Activated CD4-positive, alpha-beta memory T cell treated with anti-CD3 and anti-CD28 coated beads, Interleukin-2, amount 10 ng/mL, durations not matched to agents 7 days and 5 days (primary cell): ENCODE measurements at places on chromosomes 3 and 15.
A peak's percentile ranks its signal among the peaks of the same experiment; 100 is the strongest.

DNA sequence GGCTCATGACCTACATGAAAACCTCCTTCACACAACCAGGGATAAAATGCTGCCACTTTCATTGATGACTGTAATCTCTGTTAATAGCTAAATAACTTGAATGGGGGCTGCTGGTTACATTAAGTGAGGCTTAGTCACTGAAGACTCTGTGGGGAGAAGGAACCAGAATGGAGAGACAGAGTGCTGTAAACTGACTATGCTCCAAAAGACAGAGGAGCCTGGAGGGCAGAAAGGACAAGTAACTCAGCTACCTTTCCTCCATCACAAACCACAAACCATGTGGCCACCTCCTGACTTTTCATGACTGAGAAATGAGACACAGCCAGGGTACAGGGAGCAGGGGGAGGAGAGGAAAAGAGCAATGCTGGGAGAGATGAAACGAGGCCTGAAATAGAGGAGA is 97.1 kb upstream of the TRIM42 start:
- DNase-seq, result no peak
- no peaks in the 10 kb centered on the region for H3K4me1 ChIP-seq
- H3K36me3 ChIP-seq, result no peaks in the 10 kb centered on the region

- H3K36me3 ChIP-seq, result no peaks in the 10 kb centered on the region
- DNase-seq, result no peak
- H3K4me1 ChIP-seq, result peaks cover 86% of the 10 kb centered on the region
- H3K27me3 ChIP-seq, result no peaks in the 10 kb centered on the region
Measured at GRCh38 chr3:5011555-5012256, 32.5 kb downstream of the BHLHE40 start.

DNA sequence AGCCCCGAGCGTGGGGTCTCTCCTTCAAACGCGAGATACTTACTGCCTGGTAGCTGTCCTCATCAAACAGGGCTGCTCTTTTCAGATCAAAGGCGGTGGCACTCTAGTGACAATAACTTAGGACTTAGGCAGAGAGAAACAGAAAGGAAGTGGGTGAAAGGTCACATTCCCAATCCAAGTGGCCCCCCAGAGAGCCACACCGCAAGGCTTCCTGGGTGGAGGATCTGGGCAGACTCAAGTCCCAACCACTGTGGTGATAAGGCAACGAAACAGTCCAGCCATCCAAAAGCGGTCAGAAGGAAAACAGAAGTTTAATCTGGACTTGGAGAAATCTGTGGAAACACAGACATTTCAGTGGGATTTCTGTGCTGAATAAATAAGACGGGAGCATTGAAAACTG is 227.2 kb downstream of the ADAMTS17 start:
- no peak overlapping the region for H3K4me3 ChIP-seq
- H3K36me3 ChIP-seq, result no peaks in the 10 kb centered on the region
- H3K27me3 ChIP-seq, result no peaks in the 10 kb centered on the region
- no peak for DNase-seq

- no peaks in the 10 kb centered on the region for H3K36me3 ChIP-seq
- no peak overlapping the region for H3K27ac ChIP-seq
- no peak for DNase-seq
- H3K4me1 ChIP-seq, result no peaks in the 10 kb centered on the region
- no peak overlapping the region for H3K4me3 ChIP-seq
Measured at GRCh38 chr3:135368316-135368715, 573.3 kb downstream of the EPHB1 start.

GRCh38 chr3:25618028-25618427 is 46.7 kb downstream of the TOP2B start:
- no peak overlapping the region for H3K27ac ChIP-seq
- no peak for DNase-seq
- no peak overlapping the region for H3K4me3 ChIP-seq
- H3K27me3 ChIP-seq, result no peaks in the 10 kb centered on the region

DNA sequence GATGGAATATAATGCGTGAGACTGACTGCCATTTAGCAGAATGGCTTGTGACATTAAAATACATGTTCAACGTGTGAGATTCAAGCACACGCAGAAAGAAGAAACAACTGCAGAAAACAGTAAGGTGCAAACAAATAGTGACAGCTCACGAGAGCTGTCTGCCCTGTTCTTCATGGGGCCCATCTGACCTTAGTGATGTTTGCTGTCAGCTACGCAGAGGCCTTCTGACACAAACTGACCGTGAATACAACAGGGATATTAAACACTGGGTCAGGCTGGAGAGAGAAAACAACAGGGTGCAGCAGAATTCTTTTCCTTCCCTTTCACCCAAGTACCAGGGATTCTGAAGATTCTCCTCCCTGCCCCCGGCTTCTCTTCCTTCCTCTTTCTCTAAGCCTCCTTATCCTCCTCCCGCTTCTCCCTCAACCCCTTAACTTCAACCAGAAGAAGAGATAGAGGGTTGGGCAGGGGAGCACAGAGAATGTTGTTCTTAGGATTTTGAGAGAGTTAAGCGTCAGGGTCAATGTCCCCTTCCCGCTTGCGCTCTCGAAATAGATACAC is 2.1 kb downstream of the TNFAIP8L3 start:
- H3K4me3 ChIP-seq, result no peak overlapping the region
- H3K27ac ChIP-seq, result no peak overlapping the region
- H3K36me3 ChIP-seq, result no peaks in the 10 kb centered on the region
- peaks cover 7% of the 10 kb centered on the region for H3K4me1 ChIP-seq

DNA sequence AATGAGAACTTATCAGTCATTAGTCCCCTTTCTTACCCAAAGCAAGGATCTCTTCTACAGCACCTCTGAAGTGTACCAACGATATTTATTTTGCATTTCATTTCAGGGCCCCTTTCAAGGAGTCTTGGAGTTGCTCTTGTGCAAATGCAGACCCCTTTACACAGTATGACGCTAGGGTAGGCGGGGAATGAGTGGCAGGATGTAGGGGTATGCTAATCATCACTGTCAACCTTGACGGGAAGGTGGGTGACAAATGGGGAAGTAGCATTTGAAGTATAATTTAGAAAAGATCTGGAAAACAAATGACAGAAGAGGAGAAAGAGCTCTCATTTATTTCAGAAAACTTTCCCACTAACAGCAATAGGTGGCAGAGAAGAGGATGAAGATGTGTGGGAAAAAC is 94.4 kb downstream of the LRRN1 start:
- no peak overlapping the region for H3K27ac ChIP-seq
- no peaks in the 10 kb centered on the region for H3K27me3 ChIP-seq
- no peak for DNase-seq
- no peaks in the 10 kb centered on the region for H3K4me1 ChIP-seq

- no peak overlapping the region for H3K27ac ChIP-seq
- H3K4me3 ChIP-seq, result no peak overlapping the region
- no peak for DNase-seq
- H3K4me1 ChIP-seq, result peaks cover 2% of the 10 kb centered on the region
- H3K27me3 ChIP-seq, result no peaks in the 10 kb centered on the region
Measured at GRCh38 chr15:95664450-95664849, 666.0 kb upstream of the NR2F2 start.

DNA sequence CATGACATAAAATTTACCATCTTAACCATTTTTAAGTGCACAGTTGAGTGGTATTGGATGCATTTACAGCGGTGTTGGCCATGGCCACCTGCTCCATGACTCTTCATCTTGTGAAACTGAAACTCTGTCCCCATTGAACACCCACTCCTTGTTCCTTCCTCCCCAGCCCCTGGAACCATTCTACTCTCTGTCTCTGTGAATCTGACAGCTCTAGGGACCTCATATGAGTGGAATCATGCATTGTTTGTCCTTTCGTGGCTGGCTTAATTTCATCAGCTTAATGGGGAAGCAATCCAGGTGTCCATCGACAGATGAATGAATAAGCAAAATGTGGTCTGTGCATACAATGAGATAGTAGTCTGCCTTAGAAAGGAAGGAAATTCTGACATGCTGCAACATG is 42.5 kb downstream of the PLXNA1 start:
- no peaks in the 10 kb centered on the region for H3K36me3 ChIP-seq
- no peak overlapping the region for H3K27ac ChIP-seq

GRCh38 chr3:167507954-167508353 is 34.1 kb upstream of the SERPINI2 start:
- no peaks in the 10 kb centered on the region for H3K27me3 ChIP-seq
- no peak for DNase-seq
- no peaks in the 10 kb centered on the region for H3K36me3 ChIP-seq
- no peaks in the 10 kb centered on the region for H3K4me1 ChIP-seq
- H3K27ac ChIP-seq, result no peak overlapping the region

DNA sequence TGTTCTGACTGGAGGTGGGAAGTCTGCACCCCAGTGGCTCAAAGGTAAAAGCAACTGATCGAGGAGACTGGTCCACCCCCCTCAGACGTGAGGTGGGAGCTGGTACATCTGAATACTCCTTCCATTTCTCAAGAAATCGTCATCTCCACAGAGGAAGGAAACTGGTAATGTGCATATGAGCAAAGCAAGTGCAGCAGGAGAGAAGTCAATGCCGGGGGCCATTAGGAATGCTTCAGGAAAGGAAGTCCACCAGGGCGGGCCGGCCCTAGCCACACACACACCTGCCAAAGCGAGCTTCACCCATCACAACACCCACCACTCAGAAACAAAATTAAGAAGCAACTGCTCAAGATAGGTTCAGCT is 8.5 kb downstream of the TBC1D2B start:
- peaks cover 28% of the 10 kb centered on the region for H3K4me1 ChIP-seq
- DNase-seq, result no peak
- no peak overlapping the region for H3K27ac ChIP-seq
- H3K27me3 ChIP-seq, result no peaks in the 10 kb centered on the region
- peak overlapping the region; percentile 70 for H3K4me3 ChIP-seq

- H3K27me3 ChIP-seq, result peaks cover 11% of the 10 kb centered on the region
- DNase-seq, result no peak
- no peaks in the 10 kb centered on the region for H3K4me1 ChIP-seq
- H3K36me3 ChIP-seq, result peaks cover 3% of the 10 kb centered on the region
Measured at GRCh38 chr3:32037932-32038267, 56.4 kb downstream of the ZNF860 start.

- H3K27ac ChIP-seq, result no peak overlapping the region
- no peak overlapping the region for H3K4me3 ChIP-seq
- peaks cover 7% of the 10 kb centered on the region for H3K4me1 ChIP-seq
- no peaks in the 10 kb centered on the region for H3K36me3 ChIP-seq
- peaks cover 13% of the 10 kb centered on the region for H3K27me3 ChIP-seq
Measured at GRCh38 chr3:186259612-186260383, 102.2 kb downstream of the DGKG start.

DNA sequence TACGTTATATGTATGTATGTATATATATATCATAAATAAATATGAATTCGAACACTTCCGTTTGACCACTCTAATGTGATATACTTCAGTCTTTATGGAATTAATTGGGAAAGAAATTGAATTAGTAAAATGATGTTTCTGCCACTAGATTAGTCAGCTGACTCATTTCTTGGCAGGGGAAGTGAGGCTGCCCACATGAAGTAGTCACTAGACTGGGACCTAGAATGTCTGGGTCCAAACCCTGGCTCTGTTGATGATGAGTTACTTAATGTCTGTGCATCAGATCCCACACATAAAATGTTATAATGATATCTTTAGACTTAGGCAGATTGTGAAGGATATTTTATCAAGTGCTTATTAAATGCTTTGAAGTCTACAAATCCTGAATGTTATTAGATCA is 27.4 kb upstream of the ARL14 start:
- H3K4me1 ChIP-seq, result no peaks in the 10 kb centered on the region
- no peak for DNase-seq
- H3K4me3 ChIP-seq, result no peak overlapping the region
- H3K27me3 ChIP-seq, result peaks cover 8% of the 10 kb centered on the region

GRCh38 chr15:69056365-69056764 is 41.9 kb downstream of the NOX5 start:
- no peak for DNase-seq
- H3K36me3 ChIP-seq, result no peaks in the 10 kb centered on the region
- H3K4me1 ChIP-seq, result peaks cover 22% of the 10 kb centered on the region
- no peak overlapping the region for H3K4me3 ChIP-seq

- no peak overlapping the region for H3K27ac ChIP-seq
- no peak overlapping the region for H3K4me3 ChIP-seq
- no peaks in the 10 kb centered on the region for H3K4me1 ChIP-seq
- no peaks in the 10 kb centered on the region for H3K27me3 ChIP-seq
Measured at GRCh38 chr3:81716870-81717509, 44.5 kb downstream of the GBE1 start.

GRCh38 chr3:17070161-17070959 is 185.6 kb downstream of the PLCL2 start:
- H3K27me3 ChIP-seq, result no peaks in the 10 kb centered on the region
- H3K36me3 ChIP-seq, result peaks cover 64% of the 10 kb centered on the region
- DNase-seq, result no peak
- H3K4me1 ChIP-seq, result peaks cover 18% of the 10 kb centered on the region
- H3K27ac ChIP-seq, result no peak overlapping the region

GRCh38 chr15:27873828-27874227 is 225.3 kb downstream of the OCA2 start:
- H3K27ac ChIP-seq, result no peak overlapping the region
- H3K27me3 ChIP-seq, result no peaks in the 10 kb centered on the region
- no peaks in the 10 kb centered on the region for H3K4me1 ChIP-seq
- no peaks in the 10 kb centered on the region for H3K36me3 ChIP-seq
- no peak for DNase-seq

DNA sequence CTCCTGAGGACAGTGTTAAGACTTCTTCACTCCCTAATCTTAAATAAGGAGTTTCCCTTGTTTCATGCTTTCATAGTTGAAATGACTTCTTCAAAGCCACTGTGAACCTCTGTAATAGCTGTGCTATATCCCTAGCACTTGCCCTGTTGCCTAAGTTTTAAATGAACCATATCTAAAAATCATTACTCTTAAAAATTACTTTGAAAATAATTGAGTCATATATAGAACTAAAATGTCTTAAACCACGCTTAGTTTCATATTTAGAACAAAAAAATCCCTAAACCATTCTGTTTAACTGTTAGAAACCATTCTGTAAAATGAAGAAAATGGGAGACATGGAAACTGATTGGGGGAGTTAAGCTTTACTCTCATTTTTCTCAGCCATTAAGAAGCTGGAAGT is 29.8 kb downstream of the DNAJC19 start:
- peaks cover 12% of the 10 kb centered on the region for H3K4me1 ChIP-seq
- peaks cover 61% of the 10 kb centered on the region for H3K36me3 ChIP-seq
- no peak overlapping the region for H3K27ac ChIP-seq
- no peaks in the 10 kb centered on the region for H3K27me3 ChIP-seq
- no peak overlapping the region for H3K4me3 ChIP-seq
- no peak for DNase-seq

GRCh38 chr15:39075311-39075710 is 505.6 kb upstream of the THBS1 start:
- peaks cover 6% of the 10 kb centered on the region for H3K27me3 ChIP-seq
- no peaks in the 10 kb centered on the region for H3K36me3 ChIP-seq

- no peaks in the 10 kb centered on the region for H3K4me1 ChIP-seq
- no peaks in the 10 kb centered on the region for H3K27me3 ChIP-seq
- no peaks in the 10 kb centered on the region for H3K36me3 ChIP-seq
Measured at GRCh38 chr3:139136469-139137202, 91.9 kb upstream of the PRR23C start.

- DNase-seq, result no peak
- no peak overlapping the region for H3K27ac ChIP-seq
- peak overlapping the region; percentile 100 for H3K4me3 ChIP-seq
- H3K27me3 ChIP-seq, result no peaks in the 10 kb centered on the region
- peaks cover 43% of the 10 kb centered on the region for H3K36me3 ChIP-seq
- H3K4me1 ChIP-seq, result peaks cover 40% of the 10 kb centered on the region
Measured at GRCh38 chr3:14949126-14949525, 1.7 kb downstream of the NR2C2 start.
